ENCODE measurements at places on chromosomes 11 and 22.

GRCh38 chr11:1988667-1989317 is 8.8 kb downstream of the H19 start:
- no peak for DNase-seq

DNA sequence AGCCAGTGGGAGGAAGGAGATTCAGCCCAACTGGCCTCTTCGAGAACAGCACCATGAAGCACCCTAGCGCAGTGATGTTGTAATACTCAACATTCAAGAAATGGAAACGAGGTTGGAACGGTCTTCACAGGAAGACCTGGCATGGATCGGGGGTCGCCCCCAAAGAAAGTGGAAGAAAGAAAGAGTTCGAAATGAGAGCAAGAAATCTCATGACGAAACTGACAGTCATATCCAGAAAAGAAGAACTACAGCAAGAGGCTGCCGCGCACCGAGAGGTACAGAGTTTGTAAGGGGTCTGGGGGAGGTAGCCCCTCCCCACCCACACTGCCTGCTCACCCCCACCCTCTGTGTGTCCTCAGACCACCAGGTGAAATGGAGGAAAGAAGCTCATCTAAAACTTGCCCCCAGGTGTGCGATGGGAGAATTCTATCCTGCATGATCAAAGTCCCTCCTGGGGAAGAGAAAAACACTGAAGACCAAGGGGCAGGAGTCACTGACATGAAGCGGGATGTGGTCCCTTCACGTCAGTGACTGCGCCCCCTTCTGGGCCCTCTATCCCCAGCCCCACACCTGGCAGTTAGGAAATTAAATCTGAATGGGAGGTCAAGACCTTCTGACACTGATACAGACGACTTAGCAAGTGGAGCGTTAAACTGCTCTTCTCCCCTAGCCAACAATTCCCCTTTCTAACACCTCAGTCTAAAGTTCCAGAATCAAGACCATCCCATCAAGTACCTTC is 52.9 kb upstream of the SPATA19 start:
- no peak for DNase-seq

GRCh38 chr22:24099666-24100065 is 81.6 kb upstream of the SUSD2 start:
- DNase-seq = no peak

- DNase-seq = peak; percentile 79
Observed at GRCh38 chr11:1435820-1436467, 46.2 kb downstream of the BRSK2 start.

DNA sequence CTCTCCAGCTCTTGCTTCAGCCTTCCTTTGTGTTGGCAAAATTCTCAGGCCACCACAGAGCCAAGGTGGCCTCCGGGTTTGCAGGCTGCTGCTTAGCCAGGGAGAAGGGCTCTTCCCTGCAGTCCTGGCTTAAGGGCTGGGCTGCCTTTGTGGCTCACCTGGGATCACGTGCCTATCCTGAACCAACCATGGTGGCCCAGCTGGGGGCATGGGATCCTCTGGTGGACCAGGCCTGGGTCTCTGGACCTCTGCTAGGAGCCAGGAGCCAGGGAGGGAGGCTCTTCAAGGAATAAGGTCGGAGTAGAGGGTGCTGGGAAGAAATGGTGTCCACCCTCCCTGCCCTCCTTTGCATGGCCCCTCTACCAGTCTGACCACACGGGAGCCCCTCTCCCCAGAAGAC is 43.9 kb downstream of the CACNA1I start:
- DNase-seq = no peak

All from H54 (cell line).